ENCODE measurements at places on chromosomes 1 and 21.

DNA sequence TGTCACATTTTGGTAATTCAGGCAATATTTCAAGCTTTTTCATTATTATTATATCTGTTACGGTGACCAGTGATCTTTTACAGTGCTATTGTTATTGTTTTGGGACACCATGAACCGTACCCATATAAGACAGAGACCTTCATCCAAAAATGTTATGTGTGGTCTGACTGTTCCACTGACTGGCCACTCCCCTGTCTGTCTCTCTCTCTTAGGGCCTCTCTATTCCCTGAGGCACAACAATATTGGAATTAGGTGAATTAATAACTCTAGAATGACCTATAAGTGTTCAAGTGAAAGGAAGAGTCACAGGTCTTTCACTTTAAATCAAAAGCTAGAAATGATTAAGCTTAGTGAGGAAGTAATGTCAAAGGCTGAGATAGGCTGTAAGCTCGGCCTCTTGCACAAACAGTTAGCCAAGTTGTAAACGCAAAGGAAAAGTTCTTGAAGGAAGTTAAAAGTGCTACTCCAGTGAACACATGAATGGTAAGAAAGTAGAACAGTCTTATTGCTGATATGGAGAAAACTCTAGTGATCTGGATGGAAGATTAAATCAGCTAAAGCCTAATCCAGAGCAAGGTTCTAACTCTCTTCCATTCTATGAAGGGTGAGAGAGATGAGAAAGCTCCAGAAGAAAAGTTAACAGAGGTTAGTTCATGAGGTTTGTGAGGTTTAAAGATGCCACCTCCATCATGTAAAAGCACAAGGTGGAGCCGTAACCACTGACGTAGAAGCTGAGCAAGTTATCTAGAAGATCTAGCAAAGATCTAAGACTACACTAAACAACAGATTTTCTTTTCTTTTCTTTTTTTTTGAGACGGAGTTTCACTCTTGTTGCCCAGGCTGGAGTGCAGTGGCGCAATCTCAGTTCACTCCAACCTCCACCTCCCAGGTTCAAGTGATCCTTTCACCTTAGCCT lies 19.7 kb upstream of the DIPK1A start:
- no peak for DNase-seq

GRCh38 chr1:56968878-56969495 lies 3.2 kb upstream of the C8B start:
- no peak for DNase-seq

DNA sequence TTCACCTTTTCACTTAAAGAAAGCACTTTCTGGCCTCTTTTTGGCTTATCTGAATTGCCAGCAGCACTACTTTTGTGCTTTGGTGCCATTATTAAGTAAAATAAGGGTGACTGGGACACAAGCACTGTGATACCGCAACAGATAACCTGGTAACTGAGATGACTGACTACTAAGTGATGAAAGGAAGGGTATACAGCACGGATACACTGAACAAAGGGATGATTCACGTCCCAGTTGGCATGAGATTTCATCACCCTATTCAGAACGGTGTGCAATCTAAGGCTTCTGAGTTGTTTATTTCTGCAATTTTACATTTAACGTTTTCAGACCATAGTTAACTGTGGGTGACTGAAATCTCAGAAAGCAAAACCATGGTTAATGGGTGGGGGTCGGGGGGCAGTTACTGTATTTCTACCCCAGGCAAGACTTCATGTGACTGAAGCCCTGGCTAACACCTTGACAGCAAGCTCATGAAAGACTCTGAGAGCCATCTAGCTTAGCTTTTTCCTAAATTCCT lies 102.8 kb downstream of the CLIC6 start:
- no peak for DNase-seq

DNA sequence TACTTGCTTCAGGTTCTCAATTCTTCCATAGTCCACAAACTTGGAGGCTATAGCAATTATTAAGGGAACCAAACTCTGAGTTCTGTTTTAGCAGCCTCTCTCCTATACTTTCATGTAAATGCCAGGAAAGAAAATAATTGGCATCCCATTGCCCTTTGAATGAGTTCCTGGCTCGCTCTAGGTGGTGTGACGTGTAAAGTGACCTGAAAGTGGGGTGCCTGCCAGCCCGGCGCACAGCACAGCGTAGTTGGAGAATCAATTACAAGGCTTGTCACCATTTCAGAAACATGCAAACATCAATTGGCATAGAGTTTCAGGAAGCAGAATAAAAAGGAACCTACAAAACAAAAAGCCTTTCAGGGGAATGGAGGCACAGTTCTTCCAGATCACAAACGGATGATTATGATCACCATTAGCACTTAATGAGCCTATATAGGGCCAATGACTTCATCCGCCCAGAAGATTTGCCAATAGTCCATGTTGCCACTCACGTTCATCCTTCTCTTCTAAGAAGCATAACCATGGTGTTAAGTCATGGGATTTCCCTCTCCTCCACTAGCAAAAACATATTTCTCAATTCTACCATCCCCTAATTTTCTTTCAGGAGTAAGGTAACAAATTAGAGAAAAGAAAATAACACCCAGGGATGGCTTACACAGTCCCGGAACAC lies 354.6 kb upstream of the ADGRL2 start:
- DNase-seq, result no peak

- DNase-seq, result no peak
Observed at GRCh38 chr1:160954158-160955104, at the start of gene ITLN2. Gene ITLN2, minus strand, starts transcription at chr1:160954809. Its CDS starts 68 bp downstream, at chr1:160954741.

DNA sequence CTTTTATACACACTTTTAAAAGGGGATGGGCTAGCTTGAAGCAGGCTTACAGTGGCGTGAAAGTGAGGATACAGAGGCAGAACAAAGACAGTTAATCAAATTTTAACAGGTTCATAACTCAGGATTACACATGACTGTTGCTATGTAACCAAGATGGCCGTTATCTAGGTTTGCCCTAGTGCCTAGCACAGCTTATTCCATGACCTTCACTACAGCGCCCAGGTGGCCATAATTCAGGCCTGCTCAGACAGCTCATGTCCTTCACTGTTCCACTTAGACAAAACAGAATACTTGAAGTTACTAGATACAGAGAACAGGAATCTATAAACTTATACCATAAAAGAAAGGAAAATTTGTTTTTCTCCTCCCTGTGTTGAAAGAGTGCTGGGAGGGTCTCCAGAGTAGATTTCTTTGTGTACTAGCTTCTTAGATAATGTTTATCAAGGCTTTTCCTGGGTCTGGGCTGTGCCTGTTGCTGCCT lies 6.2 kb upstream of the SPRR2F start:
- no peak for DNase-seq

DNA sequence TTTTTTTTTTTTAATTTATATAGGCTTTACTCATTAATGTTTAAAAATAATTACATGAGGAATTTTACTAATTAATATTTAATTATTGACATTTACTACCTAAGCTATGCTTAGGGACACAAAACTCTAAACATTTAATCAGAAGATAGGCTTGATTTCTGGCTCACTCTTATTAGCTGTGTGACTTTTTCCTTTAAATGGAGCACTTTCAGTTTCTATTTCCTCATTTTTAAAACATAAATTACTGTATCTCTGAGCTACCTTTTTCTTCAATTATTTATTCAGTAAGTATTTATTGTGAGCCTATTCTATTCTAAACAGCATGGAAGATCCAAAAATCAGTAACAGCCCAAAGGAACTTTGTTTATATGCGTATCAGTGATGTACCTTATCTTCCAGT lies 40.5 kb downstream of the MAP3K7CL start:
- DNase-seq, result no peak

DNA sequence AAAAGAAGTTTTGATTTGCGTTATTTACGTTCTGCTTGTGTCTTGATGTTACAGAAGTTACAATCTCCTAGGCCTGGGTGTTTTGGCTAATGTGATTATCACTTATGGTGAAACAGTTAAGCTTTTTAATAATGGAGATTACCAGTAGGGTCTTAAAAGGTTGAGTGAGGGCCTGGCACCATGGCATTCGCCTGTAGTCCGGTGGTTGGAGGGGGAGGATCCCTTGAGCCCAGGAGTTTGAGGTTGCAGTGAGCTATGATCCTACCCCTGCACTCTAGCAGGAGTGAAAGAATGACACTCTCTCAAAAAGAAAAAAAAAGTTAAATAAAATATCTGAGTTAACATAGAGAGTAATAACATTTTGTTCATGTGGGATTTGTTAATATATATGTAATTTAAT lies 8.8 kb upstream of the SPEN start:
- no peak for DNase-seq
